ENCODE measurements at places on chromosomes 7 and 10.

GRCh38 chr10:72503241-72503640 is 122.6 kb downstream of the MICU1 start:
- no peak for DNase-seq

DNA sequence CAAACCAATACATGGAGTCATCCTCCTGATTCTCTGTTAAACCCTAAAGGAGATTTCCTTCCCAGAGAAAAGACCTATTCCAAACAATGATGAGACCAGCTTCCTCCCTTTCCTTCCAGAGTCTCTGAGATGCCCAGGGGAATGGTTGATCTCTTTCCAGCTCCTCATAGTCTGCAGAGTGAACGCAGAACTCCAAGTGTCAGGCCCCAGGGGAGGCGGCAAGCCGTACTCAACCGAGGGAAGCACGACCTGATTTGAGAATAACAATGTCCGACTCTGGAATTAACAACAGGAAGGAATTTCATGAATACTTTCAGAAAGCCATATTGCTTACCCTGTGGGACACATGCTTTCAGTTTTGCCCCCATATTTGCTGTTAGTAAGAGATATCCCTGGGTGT is 241.7 kb upstream of the GLI3 start:
- peak; percentile 59 for DNase-seq

GRCh38 chr7:133775201-133775600 is 351.9 kb upstream of the LRGUK start:
- no peak for DNase-seq

- DNase-seq = no peak
Observed at GRCh38 chr7:128389618-128390329, 20.0 kb downstream of the IMPDH1 start.

GRCh38 chr10:127738512-127739424 is 1.8 kb downstream of the FOXI2 start:
- DNase-seq = no peak

DNA sequence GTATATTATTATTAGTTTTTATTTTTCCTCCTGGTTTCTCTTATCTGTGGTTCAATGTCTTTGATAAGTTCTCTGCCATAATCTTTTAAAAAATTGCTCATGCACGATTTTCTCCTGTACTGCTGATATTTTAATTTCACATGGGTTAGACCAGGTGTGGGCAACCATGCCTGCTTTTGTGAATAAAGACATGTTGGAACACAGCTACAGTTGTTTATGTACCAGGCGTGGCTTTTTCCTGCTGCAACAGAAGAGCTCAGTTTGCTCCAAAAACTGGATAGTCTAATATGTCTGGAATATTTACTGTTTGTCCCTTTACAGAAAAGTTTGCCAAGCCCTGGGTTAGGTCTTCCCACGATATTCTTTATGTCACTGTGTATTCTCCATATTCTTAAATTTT is 105.2 kb downstream of the VWC2 start:
- DNase-seq = no peak

DNA sequence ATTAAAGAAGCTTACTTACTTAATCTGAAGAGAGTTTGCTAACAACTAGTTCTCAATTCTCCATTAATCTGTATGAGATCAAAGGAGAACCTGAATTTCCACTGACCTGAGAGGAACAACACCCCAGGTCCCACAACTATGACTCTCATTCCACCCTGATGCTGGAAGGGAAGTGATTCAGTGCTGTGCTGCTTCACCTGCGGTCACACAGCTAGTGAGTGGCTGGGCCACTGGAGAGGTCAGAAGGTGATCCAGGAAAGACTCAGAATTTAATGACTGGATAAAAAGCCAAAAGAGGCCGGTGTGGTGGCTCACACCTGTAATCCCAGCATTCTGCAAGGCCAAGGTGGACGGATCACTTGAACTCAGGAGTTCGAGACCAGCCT is 23.6 kb downstream of the SORBS1 start:
- no peak for DNase-seq

- no peak for DNase-seq
Observed at GRCh38 chr7:153097511-153098201, 338.1 kb downstream of the ACTR3B start.

GRCh38 chr10:66837335-66837734 is 88.5 kb upstream of the LRRTM3 start:
- no peak for DNase-seq

GRCh38 chr10:103196516-103196915 is 3.4 kb upstream of the NT5C2 start:
- DNase-seq = no peak

- DNase-seq = no peak
Observed at GRCh38 chr7:26918241-26918640, 53.9 kb upstream of the SKAP2 start.

- DNase-seq = peak; percentile 91
Observed at GRCh38 chr10:79153745-79154144, 85.0 kb downstream of the ZMIZ1 start.

DNA sequence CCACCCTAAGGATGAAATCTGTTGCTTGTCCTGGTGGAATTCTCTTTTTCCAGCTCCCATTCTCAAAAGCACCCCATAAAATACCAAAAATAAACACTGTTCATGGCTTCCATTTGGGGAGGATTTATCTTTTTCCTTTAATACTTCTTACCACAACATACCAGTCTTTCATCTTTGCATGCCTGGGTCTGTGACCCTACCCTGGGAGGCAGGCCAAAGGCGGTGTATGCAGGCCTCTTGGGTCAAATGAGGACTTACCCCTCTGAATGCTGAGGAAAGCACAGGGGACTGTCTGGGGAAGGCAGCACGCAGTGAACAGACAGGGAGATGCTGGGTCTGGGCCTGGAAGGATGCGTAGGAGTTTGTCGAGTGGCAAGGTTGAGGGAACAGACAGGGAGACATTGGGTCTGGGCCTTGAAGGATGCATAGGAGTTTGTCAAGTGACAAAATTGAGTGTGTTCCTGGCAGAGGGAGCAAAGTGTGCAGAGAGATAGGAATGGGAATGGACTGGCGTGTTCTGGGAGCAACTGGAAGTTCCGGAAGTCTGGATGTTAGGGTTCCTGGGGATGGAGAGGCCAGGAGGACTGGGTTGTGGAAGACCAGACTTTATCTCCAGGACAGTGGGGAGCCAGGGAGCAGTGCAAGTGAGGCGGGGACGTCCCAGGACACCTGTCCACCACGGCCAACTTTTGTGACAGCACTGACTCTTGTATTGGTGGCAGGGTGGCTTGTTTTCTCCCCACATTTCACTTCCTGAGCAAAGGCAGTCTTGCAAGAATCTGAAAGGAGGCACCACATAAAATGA is 40.8 kb downstream of the MYL10 start:
- DNase-seq = no peak

DNA sequence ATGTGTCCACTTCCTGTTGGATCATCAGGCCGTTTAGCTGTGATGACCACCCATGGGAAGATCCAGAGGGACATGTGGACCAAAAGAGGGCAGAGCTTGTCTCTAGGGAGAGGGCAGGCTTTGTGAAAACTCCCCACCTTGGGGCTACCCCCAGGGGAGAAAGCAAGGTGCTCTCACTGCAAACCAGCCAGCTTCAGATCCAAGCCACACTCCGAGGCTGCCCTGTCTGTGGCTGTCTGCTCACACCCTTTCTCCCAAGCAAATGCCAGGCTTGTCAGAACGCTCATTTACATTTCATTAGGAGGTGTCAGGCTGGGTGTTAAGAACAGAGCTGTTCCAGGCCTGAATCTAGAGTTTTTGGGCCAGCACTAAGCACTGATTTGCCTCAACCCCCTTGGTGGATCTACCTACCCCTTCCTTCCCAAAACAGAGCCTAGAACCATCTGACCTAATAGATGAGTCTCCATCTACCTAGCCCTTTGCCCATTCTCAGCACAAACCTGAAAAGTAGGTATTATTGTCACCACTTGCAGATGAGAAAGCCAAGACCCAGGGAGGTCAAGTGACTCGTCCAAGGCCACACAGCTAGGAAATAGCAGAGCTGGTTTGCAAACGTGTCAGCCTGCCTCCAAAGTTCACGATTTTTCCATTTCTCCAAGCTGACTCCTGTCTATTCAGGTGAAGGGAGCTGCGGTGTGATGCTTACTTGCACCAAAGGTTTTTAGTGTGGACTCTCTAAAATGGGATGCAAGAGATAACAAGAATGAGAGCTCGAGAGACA is 130.9 kb downstream of the EMX2 start:
- DNase-seq = no peak

- no peak for DNase-seq
Observed at GRCh38 chr10:51773681-51774080, 74.3 kb upstream of the CSTF2T start.

GRCh38 chr10:123755061-123755460 is 88.9 kb downstream of the GPR26 start:
- no peak for DNase-seq
